Stimulated activated CD4-positive, alpha-beta T cell treated with anti-CD3 and anti-CD28 coated beads, Interleukin-15, amount 100 ng/mL, for 48 hours (primary cell): ENCODE measurements at places on chromosomes 2 and 18.

DNA sequence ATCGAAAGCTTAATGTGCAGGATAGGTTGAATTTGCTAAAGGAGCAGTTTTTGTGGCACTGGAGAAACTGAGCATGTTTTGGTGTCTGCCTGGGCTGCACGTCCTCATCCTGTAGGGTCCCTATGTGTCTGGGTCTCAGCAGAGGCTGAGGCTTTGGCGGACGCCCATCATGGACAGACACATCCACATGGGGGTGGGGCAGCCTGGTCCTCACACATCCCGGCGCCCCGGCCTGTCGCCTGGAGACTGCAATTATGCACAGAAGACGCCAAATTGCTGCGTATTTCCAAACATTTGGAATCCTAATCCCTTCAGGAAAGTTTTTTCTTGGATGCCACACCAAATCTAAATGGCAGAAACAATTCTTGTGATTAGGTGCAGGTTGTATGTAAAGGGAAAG, 128.2 kb upstream of the TWIST2 start:
- DNase-seq, result no peak

DNA sequence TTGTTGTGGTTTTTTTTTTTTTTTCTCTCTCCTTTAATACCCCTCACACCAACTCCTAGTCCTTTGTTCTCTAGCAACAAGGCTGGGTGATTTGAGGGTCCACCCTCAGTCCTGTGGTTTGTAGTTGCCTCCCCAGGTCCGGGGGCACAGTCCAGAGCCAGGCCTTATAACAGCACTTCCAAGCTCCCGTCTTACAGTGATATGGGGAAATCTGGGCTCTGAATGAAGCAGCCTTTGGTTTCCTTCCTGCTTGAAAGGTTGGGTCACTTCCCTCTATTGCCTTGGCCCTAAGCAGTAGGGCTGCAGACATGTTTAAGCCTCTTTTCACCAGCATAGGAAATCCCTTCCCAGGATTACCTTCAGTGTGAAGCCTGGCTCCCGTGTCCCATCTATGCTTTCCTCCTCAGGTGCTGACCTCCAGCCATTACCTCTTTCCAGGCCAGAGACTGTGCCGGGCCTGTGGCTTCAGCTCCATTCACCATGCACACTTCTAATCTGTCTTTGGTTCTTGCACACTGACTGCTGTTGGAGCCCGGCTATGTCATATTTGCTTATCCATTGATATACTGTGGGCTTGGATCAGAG, 21.2 kb upstream of the NTSR2 start:
- DNase-seq, result no peak

DNA sequence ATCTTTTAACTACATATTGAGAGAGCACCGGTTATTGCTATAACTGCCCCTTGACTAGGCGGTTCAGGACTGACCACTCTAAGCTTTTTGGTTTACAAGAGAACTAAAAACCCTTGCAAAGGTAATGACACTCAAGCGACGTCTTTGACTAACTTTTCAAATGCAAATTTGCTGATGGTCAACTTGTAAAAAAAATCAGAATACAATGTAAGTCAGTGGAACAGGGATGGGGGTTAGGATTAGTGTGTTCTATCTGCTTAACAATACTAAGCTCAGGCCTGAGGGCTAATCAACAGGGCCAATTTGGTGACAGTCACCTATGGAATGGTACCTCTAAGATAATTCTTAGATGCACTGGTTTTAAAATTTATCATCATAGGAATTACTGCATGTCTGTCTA, 57.1 kb downstream of the ZAP70 start:
- DNase-seq, result no peak

DNA sequence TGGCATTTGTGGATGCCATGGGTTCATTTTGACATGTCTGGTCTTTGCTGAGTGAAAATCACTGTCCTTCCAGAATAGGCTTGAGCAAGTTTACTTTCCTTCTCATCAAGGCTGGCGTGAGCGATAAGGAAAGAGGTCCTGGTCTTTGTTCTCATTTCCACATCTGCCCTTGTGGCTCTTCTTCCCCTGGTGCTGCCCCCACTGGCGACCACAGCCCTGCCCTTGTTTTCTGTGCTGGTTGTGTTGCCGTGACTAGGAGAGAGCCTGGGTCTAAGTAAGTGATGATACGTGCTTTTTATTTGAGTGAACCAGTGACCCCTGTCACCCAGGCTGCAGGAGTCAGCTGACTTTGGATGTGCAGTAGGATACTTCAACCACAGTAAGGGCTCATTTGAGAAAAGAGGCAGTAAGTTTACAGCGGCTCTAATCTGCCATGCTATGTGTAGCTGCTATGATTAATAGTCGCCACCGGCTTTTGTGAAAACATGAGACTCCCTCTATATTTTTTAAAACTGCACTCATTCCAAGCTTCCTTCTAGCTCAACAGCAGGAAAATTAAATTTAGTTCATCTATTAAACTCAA, 441.7 kb downstream of the RNF144A start:
- no peak for DNase-seq

DNA sequence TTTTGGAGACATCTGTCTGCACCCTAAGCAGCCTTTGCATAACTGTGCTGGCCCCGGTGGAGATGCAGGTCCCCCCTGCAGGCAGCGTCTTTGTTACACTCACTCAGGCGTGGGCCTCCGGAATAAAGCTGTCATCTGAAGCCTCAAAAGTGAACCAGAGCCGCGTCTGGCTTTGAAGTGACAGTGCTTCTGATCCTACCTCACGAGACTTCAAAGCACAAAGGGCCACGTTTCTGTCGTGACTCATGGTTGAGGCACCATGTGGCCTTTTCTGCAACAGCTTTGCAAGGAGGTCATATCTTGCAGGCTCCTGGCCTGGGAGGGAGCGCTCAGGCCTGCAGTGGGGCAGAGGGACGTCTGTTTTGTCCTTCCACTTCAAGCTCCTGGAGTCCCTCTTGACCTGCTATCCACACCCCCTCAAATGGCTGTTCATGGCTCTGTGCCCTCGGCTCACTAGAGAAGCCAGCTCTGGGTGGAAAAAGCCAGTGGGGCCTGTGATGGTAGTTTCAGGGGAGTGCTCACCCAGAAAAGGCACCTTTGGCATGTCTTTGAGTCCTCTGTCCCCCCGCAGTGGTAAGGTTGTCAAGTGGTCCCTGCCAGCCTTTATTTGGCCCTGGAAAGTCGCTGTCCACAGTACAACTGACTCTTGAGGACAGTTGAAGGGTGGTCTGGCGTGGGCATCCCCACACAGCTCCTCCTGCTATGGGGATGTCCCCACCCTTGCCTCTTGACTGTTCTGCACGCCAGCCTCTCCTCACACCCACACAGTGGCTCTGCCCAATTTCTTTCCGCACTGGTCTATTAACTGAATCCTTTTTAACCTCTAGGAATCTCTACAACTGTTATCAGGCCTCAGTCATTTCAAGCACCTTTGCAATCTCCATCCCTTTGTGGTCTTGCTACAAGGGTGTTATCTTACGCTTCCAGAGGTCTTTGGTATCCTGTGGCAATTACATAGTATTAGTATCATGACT, 19.3 kb downstream of the GPR55 start:
- DNase-seq, result peak; percentile 90

GRCh38 chr2:201130524-201131186, 14.7 kb downstream of the CFLAR start:
- no peak for DNase-seq

GRCh38 chr2:23925702-23926289, 1.1 kb downstream of the ATAD2B start:
- DNase-seq, result peak; percentile 41

DNA sequence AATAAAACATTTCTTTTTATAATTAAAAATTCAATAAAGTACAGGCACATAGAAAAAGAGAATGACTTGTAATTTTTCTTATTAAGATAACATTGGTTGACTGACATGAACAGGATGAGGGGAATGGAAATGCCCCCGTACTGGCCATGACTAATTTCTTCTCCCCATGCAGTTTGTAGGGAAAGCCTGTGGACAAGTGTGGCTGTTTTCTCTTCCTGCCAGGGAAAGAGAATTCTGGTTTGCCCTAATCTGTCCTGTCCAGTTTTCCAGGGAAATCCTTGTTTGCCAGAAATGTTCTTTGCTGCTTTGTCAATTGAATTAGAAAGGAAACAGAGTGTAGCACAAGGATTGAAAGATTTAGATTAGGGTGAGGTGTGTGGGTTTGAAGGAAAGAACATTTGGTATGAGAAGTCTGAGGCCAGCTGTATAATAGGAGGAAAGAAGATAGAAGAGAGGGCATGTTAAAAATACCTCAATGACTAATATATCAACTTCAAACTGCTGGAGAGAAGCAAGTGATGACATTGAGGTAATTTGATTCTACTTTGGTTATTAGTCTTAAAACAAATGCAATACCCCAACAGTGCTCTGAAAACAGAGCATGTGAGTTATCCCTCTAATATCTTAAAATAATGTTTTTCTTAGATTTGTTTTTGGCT, 593.9 kb upstream of the ZNF804A start:
- DNase-seq, result no peak

GRCh38 chr18:28766027-28766426, 589.1 kb upstream of the CDH2 start:
- DNase-seq, result no peak

GRCh38 chr2:74414881-74415761, 6.3 kb downstream of the C2orf81 start:
- DNase-seq, result no peak

- no peak for DNase-seq
Observed at GRCh38 chr2:111884592-111884964, 585 bp upstream of the ANAPC1 start.

GRCh38 chr18:64799376-64799775, 650.5 kb upstream of the LINC00305 start:
- no peak for DNase-seq

GRCh38 chr2:145849466-145849865, 1329.5 kb upstream of the ZEB2 start:
- DNase-seq, result no peak

DNA sequence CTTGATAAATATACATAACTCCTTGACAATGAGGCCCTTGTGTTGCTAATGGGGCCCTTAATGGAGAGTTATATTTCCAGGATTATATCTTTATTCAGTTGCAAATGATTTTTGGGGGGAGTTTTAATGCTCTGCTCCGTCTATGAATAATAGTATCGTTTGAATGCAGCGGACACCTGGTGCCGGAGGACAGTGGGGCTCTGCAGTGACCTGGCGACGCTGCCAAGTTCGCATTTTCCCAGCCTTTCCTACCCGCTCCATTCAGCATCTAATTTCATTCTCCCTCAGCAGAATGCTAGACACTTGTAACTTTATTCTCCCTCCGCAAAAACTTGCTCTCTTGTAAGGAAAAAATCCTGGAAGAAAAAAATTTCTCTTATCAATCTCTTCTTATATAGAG, 257.6 kb upstream of the SALL3 start:
- DNase-seq, result no peak

- DNase-seq, result no peak
Observed at GRCh38 chr2:18598848-18599484, 9.6 kb upstream of the NT5C1B start.

DNA sequence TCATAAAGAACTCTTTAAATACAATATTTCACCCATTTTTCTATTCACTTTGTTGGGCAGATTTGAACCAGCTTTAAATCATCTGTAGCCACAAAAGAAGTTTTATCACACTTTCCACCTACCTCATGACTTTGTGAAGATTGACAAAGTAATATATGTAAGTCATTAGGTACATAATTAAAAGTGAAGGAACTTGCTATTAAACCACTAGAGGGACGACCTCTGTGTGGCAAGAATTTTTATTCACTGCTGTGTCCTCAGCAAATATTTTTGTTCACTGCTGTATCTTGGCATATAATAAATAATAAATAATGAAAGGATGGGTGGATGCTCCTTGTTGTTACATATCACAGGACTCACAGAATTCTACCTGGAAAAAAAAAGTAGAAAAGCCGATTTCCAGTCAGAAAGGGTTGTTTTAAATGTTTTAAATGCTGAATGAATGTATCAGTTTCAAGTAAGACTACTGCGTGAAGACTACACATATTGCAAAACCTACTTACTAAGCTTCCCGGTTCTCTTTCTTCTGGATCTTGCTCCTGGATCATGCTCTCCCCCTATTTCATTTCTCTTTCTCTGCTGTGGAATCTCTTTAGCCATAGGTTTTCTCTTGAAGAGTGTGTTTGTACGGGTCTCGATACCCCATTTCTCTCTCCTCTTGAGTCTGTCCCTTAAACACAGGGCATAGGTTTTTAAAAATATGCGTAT, 44.8 kb downstream of the KCMF1 start:
- DNase-seq, result no peak

DNA sequence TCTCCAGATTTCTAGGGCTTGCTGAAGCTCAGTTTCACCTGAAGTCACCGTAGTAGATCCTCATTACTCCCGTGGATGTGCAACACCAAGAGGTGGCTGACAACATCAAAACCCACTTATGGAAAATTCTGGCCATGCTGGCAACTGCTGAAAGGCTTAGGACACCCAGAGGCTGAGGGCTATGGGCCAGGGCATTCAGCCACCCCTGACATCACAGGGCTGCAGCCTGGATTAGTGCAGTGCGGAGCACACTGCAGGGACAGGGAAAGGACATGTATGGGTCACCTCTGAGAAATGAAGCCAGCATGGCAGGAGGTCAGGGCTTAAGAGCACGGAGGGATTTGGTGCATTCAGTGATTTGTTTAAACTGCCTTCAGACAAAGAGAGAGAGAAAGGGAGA, 300.6 kb downstream of the TDRD15 start:
- DNase-seq, result no peak

GRCh38 chr18:36756242-36756641, 72.6 kb downstream of the TPGS2 start:
- DNase-seq, result no peak

- DNase-seq, result no peak
Observed at GRCh38 chr2:72859831-72860262, 27.4 kb upstream of the SPR start.

GRCh38 chr2:173793709-173794565, 171.2 kb downstream of the SP3 start:
- DNase-seq, result no peak

DNA sequence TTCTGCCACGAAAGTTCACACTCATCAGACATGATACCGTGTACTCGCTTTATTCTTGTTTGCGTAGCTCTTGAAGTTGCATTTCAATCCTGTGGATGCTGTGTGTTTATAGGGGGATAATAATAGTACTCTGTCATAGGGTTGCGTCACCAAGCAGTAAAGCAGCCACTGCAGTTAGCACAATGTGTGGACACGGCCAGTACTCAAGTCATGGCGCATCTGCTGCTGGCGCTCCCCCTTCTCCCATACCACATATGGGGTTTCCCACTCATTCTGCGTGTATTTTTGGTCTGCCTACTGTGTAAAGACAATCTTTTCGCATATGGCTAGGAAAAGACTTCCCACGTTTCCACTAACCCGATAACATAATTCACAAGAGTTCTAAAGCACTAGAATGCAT, 2.1 kb upstream of the ZBTB14 start:
- DNase-seq, result no peak

- DNase-seq, result no peak
Observed at GRCh38 chr2:222309361-222309760, 10.6 kb upstream of the PAX3 start.

- DNase-seq, result no peak
Observed at GRCh38 chr2:127388423-127389164, 819 bp upstream of the MAP3K2 start.

- DNase-seq, result no peak
Observed at GRCh38 chr2:122105877-122106206, 350.4 kb downstream of the TSN start.

- DNase-seq, result no peak
Observed at GRCh38 chr2:64008434-64009009, 10.7 kb downstream of the VPS54 start.
